ENCODE measurements at places on chromosomes 2 and 18.
A peak's percentile ranks its signal among the peaks of the same experiment; 100 is the strongest.

DNA sequence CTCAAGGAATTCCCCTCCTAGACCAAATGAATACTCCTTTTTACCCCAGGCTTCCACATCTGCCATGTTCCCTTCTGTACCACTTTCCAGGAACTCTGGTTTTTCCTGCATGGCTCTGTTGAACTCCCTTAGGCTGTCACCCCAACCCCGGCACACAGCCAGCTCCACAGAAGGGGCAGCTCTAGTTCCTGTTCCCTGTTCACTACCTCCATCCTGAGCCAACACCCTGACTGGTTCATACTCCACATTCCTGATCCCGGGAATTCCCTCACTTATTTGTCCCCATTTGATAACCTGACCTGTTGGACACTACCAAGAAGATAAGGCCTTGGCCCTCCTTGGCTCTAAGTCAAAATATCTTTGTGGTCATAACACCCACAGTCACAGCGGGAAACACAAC is 280.9 kb upstream of the RAB6C start:
- no peak for DNase-seq

DNA sequence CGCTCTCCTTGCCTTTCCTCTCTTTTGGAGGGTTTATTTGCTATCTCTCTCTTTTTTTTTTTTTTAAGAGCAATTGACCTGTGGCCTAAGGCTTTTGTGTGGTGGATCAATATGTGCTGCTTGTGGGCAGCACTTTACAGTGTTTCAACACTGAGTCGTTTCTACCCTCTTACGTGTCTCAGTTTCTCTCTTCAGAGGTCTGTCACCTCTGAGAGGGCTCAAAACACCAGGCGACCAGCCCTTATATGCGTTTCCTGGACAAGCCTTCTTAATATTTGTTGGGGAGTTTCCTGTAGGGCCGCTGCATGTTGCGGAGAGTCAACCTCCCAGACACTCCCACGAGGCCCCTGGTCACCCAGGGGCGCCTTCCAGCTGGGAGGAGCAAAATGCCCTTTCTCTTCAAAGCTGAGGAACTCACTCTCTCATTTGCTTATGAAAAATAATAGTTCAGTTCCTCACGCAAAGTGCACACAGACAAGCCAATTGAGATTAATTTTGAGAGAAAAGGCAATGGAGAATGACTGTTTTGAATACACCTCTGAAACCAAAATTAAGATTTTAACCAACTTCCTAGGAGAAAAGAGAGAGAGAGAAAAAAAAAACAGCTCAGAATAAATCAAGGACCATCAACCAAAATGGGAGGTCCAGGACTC is 96.3 kb upstream of the B3GNT2 start:
- peak; percentile 41 for DNase-seq

DNA sequence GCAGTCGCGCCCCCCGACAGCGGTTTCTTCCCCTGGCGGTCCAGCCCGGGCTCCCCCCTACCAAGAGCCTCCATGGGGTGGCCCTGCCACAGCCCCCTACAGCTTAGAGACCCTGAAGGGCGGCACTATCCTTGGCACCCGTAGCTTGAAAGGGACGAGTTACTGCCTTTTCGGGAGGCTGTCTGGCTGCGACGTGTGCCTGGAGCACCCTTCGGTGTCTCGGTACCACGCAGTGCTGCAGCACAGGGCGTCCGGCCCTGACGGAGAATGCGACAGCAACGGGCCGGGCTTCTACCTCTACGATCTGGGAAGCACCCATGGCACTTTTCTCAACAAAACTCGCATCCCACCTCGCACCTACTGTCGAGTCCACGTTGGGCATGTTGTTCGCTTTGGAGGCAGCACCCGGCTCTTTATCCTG is 475 bp downstream of the SLC4A1AP start:
- no peak for DNase-seq

DNA sequence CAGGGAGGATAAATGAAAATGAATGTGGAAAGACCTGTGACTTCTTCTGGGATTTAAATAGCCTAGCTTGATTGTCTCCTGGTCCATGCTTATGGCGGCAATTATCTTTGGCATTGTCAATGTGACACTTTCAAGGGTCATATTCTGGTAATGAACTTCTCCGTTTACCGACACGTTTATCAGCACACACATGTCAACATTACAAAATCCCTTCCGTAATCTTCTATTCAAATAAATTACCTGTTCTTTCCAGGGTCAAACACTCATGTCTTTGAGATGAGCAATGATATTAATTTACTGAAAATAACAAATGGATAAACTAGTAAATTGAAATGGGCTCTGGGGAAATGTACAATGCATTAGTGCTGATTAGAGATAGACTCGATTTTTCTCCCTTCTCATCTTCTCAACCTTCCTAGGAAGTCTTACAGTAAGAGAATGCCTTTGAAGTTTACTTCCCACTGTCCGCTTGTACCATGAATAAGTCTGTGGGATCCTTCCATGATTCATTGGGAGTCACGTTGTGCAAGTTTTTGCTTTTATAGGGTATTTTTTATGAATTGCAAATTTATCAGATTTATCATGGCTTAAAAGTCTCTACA is 646.3 kb upstream of the LRATD1 start:
- no peak for DNase-seq

DNA sequence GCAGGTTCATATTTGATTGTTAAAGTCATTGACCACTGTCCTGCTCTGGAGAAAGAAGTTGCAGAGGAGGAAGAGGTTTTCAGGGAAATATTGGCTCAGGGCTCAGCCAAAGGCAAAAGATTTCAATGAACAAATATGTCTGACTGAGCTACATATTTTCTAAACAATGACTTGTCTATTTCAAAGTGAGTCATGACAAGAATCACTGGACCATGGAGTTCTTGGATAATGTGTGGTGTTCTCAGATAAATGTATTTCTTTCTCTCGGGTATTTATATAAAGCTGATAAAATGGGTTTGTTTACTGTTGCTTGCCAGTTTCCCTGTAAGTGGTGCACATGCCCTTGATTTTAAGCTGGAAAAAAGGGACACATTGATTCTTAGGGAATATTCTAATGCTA is 34.3 kb upstream of the RMP24 start:
- no peak for DNase-seq

DNA sequence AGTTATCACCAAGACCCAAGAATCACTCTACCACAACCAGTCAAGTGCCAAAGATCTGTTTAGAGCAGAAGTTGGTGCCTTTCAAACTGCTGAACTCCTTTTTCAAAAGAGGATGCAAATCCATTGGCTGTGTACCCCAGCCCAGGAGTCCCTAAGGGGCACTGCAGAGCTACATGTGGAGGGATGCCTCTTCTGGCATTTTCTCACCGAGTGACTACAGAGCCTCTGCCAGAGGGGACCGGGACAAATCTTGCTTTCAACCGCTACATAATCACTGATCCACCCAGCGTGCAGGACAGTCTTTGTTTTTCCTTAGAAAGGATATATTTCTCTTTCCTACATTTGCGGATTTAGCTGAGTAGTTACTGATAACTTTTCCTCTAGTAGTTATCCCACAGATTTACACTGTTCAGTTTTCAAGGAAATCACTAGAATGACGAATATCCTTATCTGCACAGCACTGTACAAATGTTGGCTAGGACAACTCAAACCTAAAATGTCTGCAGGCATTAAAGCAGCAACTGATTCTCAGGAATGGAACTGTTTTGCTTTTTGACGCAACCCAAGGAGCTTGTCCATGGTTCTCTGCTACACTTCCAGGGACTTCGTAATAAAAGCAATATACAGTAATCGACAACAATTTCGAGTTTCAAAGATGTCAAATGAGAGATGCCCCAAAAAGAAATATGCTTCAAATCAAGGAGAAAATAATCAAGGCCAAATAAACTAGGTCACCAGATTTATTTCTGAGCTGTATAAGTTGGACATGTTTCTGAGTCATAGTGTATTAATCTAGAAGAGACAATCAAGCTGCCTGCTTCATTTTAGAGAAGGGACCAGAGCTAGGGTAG is 24.1 kb downstream of the EPB41L3 start:
- no peak for DNase-seq

GRCh38 chr2:158755310-158756087 is 39.6 kb upstream of the DAPL1 start:
- DNase-seq = peak; percentile 46

GRCh38 chr2:170161516-170162270 is 16.3 kb upstream of the MYO3B start:
- no peak for DNase-seq

GRCh38 chr2:104092886-104093285 is 761.0 kb upstream of the POU3F3 start:
- no peak for DNase-seq

GRCh38 chr2:172457536-172457935 is 30.1 kb downstream of the ITGA6 start:
- DNase-seq = no peak

GRCh38 chr18:22330508-22330907 is 87.2 kb downstream of the CTAGE1 start:
- DNase-seq = no peak

- peak; percentile 89 for DNase-seq
Measured at GRCh38 chr18:47215554-47216138, 35.8 kb downstream of the SKOR2 start.

DNA sequence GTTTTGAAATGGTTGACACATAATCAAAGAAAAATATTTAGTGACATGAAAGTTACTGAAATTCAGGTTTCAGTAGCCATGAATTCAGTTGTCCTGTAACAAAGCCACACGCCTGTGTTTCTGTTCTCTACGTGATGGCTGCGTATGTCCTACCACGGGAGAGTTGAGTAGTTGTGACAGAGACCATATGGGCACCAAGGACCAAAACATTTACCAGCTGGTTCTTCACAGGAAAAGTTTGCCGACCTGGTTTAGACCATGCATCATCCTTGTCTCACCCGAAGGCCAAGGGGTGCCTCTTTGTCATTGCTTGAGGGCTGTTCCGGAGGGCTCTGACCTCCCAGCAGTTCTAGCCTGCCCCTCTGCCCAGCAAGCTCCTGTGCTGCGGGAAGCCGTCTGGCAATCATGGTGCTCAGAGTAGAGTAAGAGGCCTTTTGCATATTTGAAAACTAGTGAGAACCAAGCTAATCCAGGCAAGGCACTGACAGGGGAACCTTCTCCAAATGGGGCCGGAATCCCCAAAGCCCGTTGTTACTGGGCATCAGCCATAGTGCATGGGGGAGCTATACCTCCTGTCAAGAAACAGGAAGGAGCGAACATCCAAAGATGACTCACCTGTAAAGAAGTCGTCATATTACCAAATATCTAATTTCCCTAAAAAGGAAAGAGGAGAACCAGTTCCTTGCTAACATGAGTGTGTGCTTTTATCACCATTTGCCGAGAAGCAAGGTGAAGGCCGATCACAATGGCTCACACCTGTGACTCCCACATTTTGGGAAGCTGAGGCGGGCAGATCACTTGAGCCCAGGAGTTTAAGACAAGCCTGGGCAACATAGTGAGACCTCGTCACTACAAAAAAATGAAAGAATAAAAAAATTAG is 92.6 kb upstream of the RAB12 start:
- no peak for DNase-seq

DNA sequence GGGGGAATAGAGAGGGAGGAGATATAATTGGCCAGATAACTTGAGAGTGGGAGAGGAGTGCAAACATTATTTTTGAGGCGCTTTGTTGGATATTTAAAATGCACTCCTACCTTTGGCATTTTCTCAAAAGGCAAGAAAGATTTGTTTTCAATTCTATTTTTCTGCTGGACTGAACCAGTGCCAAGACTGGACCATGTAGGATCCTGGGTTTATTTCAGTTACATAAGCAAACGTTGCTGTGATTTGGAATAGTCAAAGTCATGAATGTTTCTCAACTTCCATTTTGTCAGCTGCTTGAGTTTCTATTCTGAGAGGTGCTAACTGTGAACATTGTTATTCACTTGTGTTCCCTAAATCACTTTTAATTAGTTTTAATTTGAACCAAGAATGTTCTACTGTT is 8.9 kb upstream of the CHRNA1 start:
- DNase-seq = no peak

GRCh38 chr2:46683541-46683940 is 204.2 kb downstream of the TMEM247 start:
- no peak for DNase-seq

DNA sequence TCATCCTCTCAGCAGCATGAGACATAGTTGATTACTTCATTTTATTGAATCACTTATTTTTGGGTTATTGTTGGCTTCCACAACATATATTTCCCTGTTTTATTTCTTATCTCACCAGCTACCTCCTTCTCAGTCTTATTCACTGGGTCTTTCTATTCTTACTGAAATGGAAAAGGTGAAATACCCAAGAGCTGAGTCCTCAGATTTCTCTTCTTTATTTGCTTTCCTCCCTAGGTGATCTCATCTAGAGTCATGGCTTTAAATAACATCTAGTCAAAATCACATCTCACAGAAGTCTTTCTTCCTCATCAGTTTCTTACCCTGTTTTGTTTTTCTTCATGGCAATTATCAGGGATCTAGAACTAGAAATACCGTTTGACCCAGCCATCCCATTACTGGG is 105.0 kb upstream of the RBBP8 start:
- no peak for DNase-seq

DNA sequence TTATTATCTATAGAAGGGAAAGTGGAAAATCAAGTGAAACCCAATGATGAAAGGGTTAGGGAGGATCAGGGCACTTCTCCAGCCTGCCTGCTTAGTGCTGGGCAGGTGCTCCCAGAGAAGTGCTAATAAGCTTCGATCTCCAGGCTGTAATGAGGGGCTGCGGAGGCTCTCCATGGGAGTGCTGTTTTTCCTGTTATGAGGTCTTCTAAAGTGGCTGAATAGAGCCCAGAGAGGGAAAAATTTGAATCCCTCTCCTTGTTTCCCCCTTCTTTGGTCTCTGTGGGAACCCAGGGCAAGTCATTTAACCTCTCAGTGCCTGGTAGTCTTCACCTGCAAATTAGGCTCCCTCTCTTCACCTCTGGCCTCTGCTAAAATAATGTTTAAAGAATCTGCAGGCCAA is 351.7 kb upstream of the DCC start:
- DNase-seq = no peak

- no peak for DNase-seq
Measured at GRCh38 chr2:158204741-158205165, 103.1 kb downstream of the UPP2 start.

GRCh38 chr2:1687254-1687653 is 57.1 kb downstream of the PXDN start:
- DNase-seq = no peak

- DNase-seq = peak; percentile 42
Measured at GRCh38 chr18:8084160-8084559, 517.0 kb downstream of the PTPRM start.

- DNase-seq = no peak
Measured at GRCh38 chr2:181311837-181312236, 145.3 kb upstream of the ITGA4 start.

DNA sequence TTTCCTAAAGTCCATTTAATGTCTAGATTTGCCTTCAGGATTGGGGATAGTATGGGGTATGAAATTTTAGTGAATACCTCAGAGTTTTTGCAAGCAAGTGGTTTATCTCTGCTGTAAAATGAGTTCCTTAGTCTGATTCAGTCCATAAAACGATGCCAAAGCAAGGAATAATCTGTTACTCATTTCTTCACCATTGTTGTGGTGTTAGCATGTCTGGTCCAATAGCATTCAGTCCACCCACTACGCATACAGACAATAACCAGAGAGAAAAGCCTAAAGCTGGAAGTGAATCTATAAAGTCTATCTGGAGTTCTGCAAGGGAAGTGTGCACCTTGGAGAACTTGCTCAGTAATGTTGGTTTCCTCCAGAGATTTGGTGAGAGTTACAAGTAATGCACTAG is 12.9 kb upstream of the DPP4 start:
- DNase-seq = no peak

GRCh38 chr2:66567729-66568128 is 132.8 kb downstream of the MEIS1 start:
- no peak for DNase-seq

Data from Kasumi-1 (cell line).